ENCODE measurements at places on chromosomes 12 and 14. TPM values are rescaled to one million over a fixed set of nuclear protein-coding genes. Genes with fewer than 3 reads are reported as not detected.

- H3K4me3 ChIP-seq, result no peak overlapping the region
- DNase-seq, result no peak
- no peaks in the 10 kb centered on the region for H3K36me3 ChIP-seq
- H3K27ac ChIP-seq, result no peak overlapping the region
Measured at GRCh38 chr12:87280893-87281292, 748.3 kb downstream of the C12orf50 start.

GRCh38 chr14:96584199-96584906 lies 82.2 kb downstream of the PAPOLA start:
- no peak overlapping the region for H3K4me3 ChIP-seq
- DNase-seq, result peak; percentile 59
- H3K27ac ChIP-seq, result no peak overlapping the region
- peaks cover 8% of the 10 kb centered on the region for H3K4me1 ChIP-seq
- H3K27me3 ChIP-seq, result peaks cover 20% of the 10 kb centered on the region

DNA sequence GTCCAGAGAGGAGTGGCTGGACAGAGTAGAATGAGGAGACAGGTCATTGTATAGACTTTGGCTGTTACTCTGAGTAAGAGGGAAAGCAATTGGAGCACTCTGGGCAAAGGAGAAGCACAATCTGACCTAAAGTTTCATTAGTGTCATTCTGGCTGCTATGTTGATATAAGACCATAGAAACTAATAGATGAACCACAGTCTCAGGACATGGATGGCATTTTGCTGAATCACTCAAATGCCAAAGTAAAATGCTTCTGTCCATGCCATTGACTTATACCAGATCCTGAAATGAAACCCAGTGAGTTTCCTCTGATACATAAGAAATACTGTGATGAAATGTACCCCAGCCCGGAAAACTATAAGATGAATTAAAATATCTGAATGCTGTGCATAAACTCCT lies 65.8 kb upstream of the COCH start:
- H3K4me3 ChIP-seq, result no peak overlapping the region
- H3K36me3 ChIP-seq, result no peaks in the 10 kb centered on the region
- H3K27ac ChIP-seq, result no peak overlapping the region
- H3K27me3 ChIP-seq, result peaks cover 12% of the 10 kb centered on the region
- no peak for DNase-seq
- no peaks in the 10 kb centered on the region for H3K4me1 ChIP-seq

Gene PTHLH
- not detected for total RNA-seq

Gene FAM90A1
- not detected for total RNA-seq

DNA sequence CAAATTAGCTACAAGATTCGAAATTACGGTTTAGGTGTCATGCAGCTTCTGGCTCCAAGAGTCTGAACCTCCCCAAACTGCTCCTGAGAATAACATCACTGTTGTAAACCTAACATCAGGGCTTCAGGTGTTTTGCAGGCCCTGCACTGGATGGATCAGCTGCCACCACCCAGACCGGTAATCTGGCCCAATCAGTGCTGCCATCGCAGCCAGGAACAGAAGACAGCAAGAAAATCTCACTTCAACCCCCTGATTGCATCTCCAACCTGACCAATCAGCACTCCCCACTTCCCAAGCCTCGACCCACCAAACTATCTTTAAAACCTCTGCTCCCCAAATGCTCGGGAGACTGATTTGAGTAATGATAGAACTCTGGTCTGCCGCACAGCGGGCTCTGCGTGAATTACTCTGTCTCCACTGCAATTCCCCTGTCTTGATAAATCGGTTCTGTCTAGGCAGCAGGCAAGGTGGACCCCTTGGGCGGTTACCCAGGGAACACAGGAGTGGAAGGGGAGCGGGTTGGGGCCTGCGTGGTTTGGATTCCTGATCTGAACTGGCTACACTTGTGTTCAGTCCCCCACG lies 268.5 kb upstream of the SFSWAP start:
- no peaks in the 10 kb centered on the region for H3K4me1 ChIP-seq
- H3K36me3 ChIP-seq, result no peaks in the 10 kb centered on the region
- no peaks in the 10 kb centered on the region for H3K27me3 ChIP-seq
- no peak for DNase-seq
- H3K27ac ChIP-seq, result no peak overlapping the region

DNA sequence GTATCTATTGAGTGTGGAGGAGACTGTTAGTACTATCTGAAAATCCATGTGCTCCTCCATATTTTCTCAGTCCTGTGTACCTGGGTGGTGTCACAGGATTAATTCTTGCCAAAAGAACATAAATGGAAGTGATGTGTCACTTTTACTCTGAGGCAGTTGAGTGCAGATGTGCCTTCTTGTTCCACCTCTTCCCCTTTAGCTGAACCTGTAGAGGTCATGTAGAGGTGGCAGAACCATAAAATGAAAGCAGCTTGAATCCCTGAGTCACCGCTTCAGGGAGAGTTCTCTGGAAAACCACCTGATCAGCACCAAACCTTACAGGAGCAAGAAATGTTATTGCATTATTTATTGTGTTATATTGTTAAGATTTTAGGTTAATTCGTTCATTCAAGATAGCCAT lies 14.7 kb upstream of the SLC25A3 start:
- H3K27ac ChIP-seq, result no peak overlapping the region
- H3K4me1 ChIP-seq, result no peaks in the 10 kb centered on the region
- no peak for DNase-seq
- H3K4me3 ChIP-seq, result no peak overlapping the region
- no peaks in the 10 kb centered on the region for H3K36me3 ChIP-seq

DNA sequence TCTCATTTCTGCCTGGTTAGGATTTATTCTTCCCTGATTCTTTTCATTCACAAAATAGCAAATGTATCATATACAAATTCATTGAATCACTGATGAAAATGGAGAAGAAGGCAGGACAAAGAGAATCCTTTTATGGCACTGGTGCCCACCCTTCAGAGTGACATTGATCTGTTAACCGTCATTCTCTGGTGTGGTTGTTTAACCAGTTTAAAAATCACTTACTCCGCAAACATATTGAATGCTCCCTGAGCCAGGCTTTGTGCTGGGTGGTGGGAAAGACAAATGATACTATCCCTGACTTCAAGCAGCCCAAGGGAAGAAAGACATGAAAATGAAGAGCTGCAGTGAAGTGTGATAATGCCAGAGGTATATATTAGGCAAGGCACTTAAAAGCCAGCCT lies 187.5 kb upstream of the SLC38A2 start:
- no peaks in the 10 kb centered on the region for H3K27me3 ChIP-seq
- no peak for DNase-seq
- no peak overlapping the region for H3K4me3 ChIP-seq
- peaks cover 2% of the 10 kb centered on the region for H3K4me1 ChIP-seq

- no peaks in the 10 kb centered on the region for H3K36me3 ChIP-seq
- no peaks in the 10 kb centered on the region for H3K4me1 ChIP-seq
- peaks cover 2% of the 10 kb centered on the region for H3K27me3 ChIP-seq
- no peak for DNase-seq
- no peak overlapping the region for H3K27ac ChIP-seq
Measured at GRCh38 chr14:58815794-58816193, 178.0 kb downstream of the DACT1 start.

DNA sequence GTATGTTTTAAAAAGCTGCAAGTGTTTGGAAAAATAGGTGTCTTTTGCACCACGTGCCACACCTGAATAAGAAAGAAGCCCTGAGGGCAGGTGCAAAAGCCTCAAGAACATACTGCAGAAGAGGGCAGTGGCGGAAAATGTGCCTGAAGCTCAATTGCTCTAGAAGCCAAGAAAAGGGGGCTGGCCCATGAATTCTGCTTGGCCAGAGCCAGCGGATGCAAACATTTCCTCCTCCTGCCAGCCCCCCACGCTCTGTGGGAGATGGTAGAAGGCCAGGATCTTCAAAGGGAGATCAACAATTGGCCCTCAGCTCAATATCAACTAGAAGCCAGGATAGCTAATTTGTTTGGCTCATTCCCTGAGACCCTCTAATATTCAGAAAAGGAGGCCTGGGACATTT lies 80.3 kb upstream of the TMEM132D start:
- H3K27ac ChIP-seq, result no peak overlapping the region
- H3K36me3 ChIP-seq, result no peaks in the 10 kb centered on the region
- no peak overlapping the region for H3K4me3 ChIP-seq
- no peaks in the 10 kb centered on the region for H3K27me3 ChIP-seq
- no peaks in the 10 kb centered on the region for H3K4me1 ChIP-seq

DNA sequence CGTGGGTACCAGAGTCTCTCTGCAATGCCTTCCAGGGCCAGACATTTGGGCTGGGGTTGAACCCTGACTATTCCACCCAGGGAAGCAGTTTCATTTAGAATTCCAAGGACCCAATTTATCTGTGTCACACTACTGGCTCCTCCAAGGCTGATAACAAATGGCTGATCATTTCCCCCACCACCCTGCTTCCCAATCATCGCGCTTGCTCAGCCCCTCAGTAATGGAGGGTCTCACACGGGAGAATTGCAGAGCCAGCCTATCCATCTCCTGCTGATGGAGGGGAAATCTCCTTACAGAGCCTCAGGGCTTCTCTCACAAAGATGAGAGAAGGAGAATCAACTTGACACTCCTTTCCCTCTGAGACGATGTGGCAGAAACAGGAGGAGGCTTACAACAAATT lies 78.4 kb upstream of the WSCD2 start:
- no peaks in the 10 kb centered on the region for H3K4me1 ChIP-seq
- DNase-seq, result no peak
- H3K36me3 ChIP-seq, result no peaks in the 10 kb centered on the region
- no peak overlapping the region for H3K27ac ChIP-seq

DNA sequence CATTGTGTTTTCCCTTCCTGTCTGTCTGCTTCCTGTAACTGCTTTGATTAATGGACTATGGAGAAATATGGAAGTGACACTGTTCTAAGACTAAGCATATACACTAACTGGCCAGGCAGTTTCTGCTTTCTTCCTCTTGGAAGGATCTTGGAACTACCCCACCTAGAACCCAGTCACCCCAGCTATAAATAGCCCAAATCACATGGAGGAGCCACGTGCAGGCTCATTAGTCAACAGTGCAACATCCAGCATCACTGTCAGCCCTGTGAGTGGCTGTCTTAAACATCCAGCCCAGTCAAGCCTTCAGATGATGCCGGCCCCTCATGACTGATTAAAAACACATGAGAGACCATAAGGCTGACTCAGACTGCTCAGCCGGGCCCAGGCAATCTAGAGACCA lies 39.2 kb downstream of the BCAT1 start:
- H3K36me3 ChIP-seq, result no peaks in the 10 kb centered on the region
- no peak for DNase-seq
- no peaks in the 10 kb centered on the region for H3K27me3 ChIP-seq
- H3K4me1 ChIP-seq, result no peaks in the 10 kb centered on the region
- H3K27ac ChIP-seq, result no peak overlapping the region

Gene ADAM21
- 0.07 TPM for total RNA-seq

Gene REM2
- 0.26 TPM for total RNA-seq

Gene DDN
- total RNA-seq, result 0.66 TPM

DNA sequence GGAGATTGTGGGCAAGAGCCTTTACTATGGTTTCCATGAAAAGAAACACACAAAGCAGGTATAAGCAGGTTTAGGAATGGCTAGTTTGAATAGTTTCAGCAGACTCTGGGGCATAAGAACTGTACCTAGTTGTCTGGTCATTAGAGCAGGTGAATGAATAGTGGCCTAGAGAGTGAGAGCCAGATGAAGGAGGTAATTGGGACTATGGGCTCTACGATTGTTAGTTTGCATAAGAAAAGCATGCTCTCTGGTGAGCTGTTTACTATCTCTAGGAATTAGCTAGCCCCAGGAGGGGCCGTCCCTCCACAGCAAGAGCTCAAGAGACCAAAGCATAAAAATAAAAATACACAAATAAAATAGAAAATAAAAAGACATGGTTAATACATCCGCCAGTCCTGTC lies 397.5 kb upstream of the GARIN6 start:
- DNase-seq, result no peak
- no peaks in the 10 kb centered on the region for H3K4me1 ChIP-seq
- no peaks in the 10 kb centered on the region for H3K36me3 ChIP-seq
- H3K27ac ChIP-seq, result no peak overlapping the region
- H3K4me3 ChIP-seq, result no peak overlapping the region

DNA sequence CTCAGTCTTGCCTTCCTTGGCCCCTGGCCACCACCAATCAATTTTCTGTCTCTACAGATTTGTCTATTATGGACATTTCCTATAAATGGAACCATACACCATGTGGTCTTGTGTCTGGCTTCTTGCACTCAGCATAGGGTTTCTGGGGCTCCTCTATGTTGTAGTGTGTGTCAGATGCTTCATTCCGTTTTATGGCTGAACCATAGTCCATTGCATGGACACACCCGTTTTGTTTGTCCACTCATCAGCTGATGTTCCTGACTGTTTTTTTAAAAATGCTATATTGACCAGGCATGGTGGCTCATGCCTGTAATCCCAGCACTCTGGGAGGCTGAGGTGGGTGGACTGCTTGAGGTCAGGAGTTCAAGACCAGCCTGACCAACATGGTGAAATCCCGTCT lies 21.0 kb downstream of the ARL6IP4 start:
- H3K36me3 ChIP-seq, result no peaks in the 10 kb centered on the region
- DNase-seq, result no peak
- H3K4me3 ChIP-seq, result no peak overlapping the region
- no peak overlapping the region for H3K27ac ChIP-seq

DNA sequence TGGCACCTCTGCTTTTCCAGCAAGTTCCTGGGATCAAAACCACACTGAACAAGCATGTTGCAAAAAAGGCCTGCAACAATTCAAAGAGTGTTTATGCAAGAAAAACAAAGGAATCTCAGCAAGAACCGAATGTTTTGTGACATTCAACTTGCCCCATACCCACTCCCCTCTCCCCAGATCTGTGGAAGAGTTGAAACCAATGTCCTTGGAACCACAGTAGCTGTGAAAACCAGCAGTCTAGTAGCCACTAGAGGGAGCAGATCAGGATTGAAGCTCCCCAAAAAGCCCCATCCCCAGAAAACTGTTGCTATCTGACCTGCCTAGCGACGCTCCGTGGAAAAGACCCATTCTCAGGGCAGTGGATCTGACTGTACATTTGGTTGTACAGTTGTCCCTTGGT lies 27.1 kb downstream of the PRKAB1 start:
- H3K27me3 ChIP-seq, result no peaks in the 10 kb centered on the region
- H3K36me3 ChIP-seq, result peaks cover 21% of the 10 kb centered on the region
- no peak for DNase-seq
- no peaks in the 10 kb centered on the region for H3K4me1 ChIP-seq

DNA sequence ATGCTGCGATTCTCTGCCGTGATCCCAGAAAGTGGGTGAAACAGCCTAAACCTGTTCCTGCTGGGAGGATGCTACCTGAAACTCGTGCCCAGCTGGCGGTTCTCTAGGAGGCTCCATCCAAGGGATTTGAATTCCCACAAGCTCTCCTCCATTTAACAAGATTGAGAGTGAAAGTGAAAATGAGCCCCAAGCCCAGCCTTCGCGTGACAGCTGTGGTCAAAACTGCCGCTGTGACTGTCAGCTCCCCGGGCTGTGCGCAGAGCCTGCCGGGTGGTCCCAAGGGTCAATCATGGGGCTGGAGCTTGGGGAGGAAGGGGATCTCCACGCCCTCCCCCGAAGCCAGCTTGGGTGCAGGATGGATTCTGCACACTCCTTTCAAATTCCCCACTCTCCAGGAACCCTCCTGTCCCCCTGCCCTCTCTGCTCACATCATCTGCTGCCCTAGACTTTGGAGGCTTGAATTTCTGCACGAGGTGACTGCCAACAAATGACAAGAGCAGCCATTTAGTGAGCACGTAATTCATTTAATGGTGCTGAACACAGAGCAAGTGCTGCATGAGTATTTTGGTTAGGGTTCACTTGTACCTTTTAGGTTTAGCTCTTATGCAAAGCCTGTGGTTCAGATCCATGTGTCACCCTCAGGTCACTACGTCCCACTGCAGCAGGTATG lies 5.3 kb downstream of the ASB2 start:
- H3K4me3 ChIP-seq, result peak overlapping the region; percentile 83
- peak; percentile 93 for DNase-seq
- H3K4me1 ChIP-seq, result peaks cover 90% of the 10 kb centered on the region
- no peaks in the 10 kb centered on the region for H3K27me3 ChIP-seq
- H3K27ac ChIP-seq, result peak overlapping the region; percentile 97
- H3K36me3 ChIP-seq, result peaks cover 35% of the 10 kb centered on the region

Gene TEAD4
- total RNA-seq, result 0.44 TPM

Gene NUMB
- total RNA-seq, result 45.2 TPM

All from activated CD8-positive, alpha-beta memory T cell treated with anti-CD3 and anti-CD28 coated beads, Interleukin-2, amount 10 ng/mL, durations not matched to agents 7 days and 5 days (primary cell).